ENCODE measurements at places on chromosomes 1 and 21. TPM values are rescaled to one million over a fixed set of nuclear protein-coding genes. Genes with fewer than 3 reads are reported as not detected.

DNA sequence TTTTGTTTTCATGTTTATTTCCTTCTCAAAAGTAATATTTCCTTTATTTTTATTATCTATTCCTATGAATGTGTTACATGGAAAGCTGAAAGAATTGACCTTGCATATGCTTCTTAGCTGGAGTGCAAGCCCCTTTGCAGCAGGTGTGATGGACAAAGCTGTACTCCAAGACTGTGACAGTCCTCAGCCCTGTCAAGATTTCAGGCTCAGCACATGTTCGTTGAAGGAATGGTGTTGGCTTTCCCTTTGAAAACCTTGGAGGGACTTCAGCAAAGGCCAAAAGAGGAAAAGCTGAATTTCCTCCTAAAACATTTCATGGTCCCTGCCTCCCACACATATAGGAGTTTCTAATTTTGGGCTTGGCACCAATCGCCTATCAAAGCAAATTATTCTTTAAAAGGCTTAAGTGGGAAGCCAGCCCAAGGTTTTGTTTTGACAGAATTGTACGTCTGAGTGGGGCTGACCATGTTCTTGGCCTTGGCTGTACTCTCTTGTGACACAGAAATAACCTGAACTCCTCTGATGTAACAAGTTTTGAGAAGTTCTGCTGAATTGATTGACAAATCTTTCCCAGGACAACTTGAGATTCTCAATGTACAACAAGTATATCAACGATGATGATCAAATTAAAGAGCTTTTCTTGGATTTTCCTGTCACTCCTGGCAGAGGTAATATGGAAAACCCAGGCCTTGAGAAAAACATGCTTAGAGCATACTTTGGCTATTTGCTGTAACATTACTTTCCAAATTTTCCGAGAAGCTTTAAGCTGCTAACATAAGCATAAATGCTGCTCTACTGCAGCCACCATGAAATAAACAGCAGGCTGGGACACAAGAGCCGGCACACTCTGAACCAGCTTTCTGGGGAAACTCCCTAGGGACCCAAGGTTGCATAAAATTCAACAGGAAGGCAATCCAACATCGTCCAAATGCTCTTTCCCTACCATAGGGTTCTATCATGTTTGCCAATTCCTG, 135.7 kb upstream of the ZNF648 start:
- H3K4me3 ChIP-seq = peak overlapping the region; percentile 11
- peaks cover 5% of the 10 kb centered on the region for H3K36me3 ChIP-seq
- H3K27me3 ChIP-seq = no peaks in the 10 kb centered on the region
- H3K27ac ChIP-seq = peak overlapping the region; percentile 94
- peaks cover 63% of the 10 kb centered on the region for H3K4me1 ChIP-seq

DNA sequence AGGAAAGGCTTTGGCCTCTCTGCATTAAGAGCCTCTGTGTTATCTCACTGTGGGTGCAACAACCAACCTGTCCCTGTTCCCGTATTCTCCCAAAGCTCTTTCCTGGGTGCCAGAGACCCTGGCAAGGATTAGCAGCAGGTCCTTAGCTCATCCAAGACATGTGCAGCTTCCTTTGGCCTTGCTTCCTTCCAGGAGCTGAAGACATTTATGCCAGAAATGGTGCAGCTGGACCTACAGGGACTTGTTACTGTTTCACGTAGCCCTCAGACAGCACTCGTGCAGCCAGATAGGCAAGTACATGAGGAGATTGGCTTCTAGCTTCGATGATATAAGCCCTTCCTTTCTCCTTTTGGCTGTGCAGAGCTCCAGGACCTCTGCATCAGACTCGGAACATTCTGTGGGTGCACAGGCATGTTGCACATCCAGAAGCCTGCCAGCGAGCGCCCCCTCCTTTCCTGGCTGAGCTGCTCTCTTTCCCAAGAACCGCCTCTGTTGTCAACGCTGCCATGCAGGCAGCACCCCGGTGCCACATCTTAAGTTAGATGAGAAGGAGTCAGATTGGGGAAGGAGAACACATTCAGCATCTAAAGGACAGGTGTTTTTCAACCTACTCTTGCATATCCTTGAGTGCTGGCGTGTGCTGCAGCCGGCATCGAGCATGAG, 284.5 kb upstream of the PLXNA2 start:
- H3K36me3 ChIP-seq = no peaks in the 10 kb centered on the region
- peaks cover 5% of the 10 kb centered on the region for H3K4me1 ChIP-seq
- no peak for DNase-seq
- H3K27me3 ChIP-seq = no peaks in the 10 kb centered on the region
- no peak overlapping the region for H3K27ac ChIP-seq

DNA sequence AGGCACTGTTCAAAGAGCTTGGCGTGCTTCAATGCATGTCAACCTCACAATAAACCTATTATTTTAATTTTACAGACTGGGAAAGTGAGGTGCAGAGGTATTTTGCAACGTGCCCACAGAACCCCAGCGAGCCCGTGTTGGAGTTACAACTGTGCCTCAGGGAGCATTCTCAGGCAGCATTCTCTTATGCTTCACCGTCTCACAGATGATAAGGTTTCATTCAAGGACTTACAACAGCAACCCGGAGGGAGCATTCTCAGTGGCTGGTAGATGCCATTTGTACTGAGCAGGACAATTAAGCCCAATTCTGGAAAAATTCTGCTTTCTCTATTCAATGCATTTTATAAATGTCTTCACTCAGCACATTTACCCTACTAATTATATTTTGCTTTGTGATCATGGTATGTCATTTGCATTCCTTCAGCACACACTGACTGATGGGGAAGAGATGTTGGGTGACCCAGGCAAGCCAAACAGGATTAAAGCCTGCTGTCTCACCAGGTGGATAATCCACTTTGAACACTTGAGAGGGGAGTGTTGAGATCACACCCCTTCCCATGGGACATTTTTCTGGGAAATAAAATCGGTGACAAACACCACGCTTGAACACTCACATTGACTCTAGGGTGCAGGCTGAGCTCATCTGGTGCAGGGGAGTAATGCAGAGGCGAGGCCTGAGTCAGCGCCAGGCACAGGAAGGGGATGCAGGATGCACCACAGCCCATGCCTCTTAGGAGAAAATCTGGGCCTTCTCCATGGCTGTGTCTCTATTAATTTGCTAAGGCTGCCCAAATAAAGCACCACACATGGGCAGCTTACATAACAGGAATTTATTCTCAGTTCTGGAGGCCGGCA, 113.9 kb downstream of the CLIC6 start:
- no peak for DNase-seq
- no peaks in the 10 kb centered on the region for H3K27me3 ChIP-seq
- H3K4me3 ChIP-seq = no peak overlapping the region
- H3K4me1 ChIP-seq = no peaks in the 10 kb centered on the region
- peaks cover 11% of the 10 kb centered on the region for H3K36me3 ChIP-seq

Gene RUNX3
- total RNA-seq = not detected

Gene OR6K3
- total RNA-seq = not detected
